Esophagus muscularis mucosa (tissue), 4 donors: ENCODE measurements at places on chromosomes 3 and 15. TPM values are rescaled to one million over a fixed set of nuclear protein-coding genes. Genes with fewer than 3 reads are reported as not detected.
A peak's percentile ranks its signal among the peaks of the same experiment; 100 is the strongest.

- no peak for DNase-seq
These were observed 20.6 kb upstream of the GOLIM4 start for GRCh38 chr3:168116279-168116678.

The LRTM1 gene
- not detected for total RNA-seq

- no peak for DNase-seq
These were observed 2.6 kb downstream of the DALRD3 start for GRCh38 chr3:49015765-49016164.

- DNase-seq: peak; percentile 12
These were observed 41.3 kb downstream of the COL6A5 start for GRCh38 chr3:130386604-130387263.

DNA sequence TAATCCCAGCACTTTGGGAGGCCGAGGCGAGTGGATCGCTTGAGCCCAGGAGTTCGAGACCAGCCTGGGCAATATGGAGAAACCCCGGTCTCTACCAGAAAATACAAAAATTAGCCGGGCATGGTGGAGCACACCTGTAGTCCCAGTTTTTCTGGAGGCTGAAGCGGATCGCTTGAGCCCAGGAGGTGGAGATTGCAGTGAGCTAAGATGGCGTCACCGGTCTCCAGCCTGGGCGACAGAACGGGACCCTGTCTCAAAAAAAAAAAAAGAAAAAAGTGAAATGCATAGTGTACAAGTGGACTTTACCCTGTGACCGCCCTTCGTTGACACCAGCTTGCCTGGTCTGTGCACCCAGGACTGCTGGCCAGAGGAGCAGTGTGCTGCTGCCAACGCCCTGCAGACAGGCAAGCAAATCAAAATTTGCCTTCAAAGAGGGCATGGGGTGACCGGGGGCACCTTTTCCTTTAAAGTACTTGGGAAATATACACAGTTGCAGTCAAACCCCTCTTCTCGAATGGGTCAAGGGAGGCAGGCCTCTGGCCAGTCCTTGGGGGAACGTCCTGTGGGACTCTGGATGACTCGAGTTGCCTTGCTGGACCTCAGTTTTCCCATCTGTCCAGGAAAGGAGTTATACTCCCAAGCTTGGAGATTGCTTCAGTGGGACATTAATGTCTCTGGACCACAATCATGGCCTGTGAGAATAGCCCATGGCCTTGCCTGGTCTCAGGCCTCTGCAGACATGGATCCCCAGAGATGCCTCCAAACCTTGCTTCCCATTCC lies 1.0 kb downstream of the XYLB start:
- no peak for DNase-seq

- DNase-seq: no peak
These were observed 49.7 kb upstream of the USP3 start for GRCh38 chr15:63454503-63455211.

DNA sequence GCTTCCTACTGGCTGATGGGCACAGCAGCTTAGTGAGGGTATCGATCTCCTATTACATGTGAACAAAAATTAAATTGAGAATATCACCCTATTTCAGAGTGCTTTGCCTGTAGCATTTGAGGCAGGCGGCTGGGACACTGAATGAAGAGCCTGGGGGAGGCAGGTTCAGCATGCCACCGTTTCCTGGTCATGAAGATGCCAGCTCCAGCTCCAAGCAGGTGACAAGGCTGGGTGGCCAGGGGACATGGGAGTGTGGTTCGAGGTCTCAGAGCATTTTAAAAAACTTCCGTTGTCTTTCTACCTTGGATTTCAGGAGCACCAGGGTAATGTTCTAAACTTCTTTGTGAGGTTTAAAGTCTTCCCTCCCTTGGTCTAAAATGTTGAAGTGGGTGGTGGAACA lies 158.2 kb downstream of the RPLP1 start:
- no peak for DNase-seq

DNA sequence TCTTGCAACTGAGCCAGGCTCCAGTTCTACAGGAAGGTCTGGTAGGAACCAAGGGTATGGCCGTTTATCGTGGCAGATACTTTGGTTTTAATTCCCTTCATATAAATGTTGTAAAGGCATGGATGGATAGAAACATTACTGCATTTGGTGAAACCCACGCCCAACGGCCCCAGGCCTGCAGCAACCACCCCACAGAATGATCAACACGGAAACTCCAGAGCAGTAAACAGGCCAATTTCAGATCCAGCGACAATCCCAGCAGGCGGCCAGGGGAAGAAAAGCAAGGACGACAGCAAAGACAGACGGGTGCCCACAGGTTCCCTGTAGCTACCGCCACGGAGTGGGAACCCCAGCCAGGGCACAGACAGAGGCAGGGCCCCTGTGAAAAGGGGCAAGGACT lies 32.6 kb upstream of the PCSK6 start:
- DNase-seq: peak; percentile 34

DNA sequence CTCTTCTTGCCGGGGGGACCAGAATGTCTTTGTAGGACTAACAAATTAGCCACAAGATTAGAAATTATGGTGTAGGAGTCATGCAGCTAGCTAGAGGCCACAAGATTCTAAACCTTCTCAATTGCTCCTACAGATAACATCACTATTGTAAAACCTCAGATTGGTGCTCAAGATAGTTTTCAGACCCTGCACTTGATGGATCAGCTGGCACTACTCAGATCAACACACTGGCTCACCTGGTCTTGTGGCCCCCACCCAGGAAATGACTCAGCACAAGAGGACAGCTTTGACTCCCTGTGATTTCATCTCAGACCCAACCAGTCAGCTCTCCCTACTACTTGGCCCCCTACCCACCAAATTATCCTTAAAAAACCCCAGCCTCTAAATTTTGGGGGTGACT lies 124.1 kb upstream of the RASGRP1 start:
- DNase-seq: no peak
